ENCODE measurements at places on chromosomes 2 and 18.

DNA sequence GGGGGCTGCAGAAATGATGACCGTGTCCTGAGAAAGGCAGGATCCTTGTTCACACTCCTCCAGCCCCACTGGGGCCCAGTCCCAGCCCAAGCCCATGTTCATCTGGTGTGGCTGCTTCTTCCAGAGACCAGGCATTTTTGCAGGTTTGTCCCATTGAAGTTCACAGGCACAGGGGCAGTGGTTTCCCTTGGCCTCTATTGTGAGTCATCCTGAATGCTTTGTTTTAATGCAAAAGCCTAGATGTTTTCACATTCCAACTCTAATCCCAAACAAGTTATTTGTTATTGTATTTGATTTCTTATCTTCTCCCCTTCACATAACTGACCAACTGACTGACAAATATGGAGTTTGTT, 426.4 kb upstream of the ID2 start:
- no peak overlapping the region for H3K4me3 ChIP-seq
- peak; percentile 41 for DNase-seq
- H3K36me3 ChIP-seq: no peaks in the 10 kb centered on the region
- H3K27ac ChIP-seq: no peak overlapping the region
- no peaks in the 10 kb centered on the region for H3K4me1 ChIP-seq

DNA sequence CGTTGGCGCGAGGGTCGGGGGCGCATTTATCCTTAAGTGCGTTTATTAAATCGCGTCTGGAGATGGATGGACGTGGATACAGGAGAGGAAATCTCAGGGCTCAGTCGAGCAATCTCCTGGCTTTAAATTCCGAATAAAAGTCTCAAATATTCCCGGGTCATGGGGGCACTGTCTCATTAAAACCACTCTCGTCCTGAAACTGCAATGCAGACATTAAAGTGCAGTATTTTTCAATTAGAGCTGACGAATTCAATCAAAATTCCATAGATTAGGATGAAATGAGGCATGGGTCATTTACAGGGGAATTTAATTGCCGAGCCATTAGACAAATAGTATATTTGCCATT, 10.7 kb upstream of the GBX2 start:
- H3K27me3 ChIP-seq: peaks cover 27% of the 10 kb centered on the region
- H3K36me3 ChIP-seq: no peaks in the 10 kb centered on the region
- peaks cover 28% of the 10 kb centered on the region for H3K4me1 ChIP-seq
- H3K27ac ChIP-seq: no peak overlapping the region
- peak; percentile 36 for DNase-seq

DNA sequence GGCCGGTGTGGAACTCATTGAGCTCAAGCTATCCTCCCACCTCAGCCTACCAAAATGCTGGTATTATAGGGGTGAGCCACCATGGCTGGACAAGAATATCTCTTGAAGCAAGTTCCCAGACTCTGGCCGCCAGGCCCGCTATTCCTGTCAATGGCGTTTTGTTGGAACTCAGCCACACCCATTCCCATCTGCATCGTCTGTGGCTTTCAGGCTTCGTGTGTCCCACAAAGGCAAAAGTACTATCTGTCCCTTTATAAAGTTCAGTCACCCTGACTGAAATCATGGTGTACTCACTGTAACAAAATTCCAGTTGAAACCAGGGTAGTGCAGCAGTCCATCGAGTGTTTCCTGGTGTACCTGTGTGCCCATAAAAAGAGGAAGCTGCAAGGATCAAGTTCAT, 96.7 kb downstream of the SH3BP4 start:
- no peak overlapping the region for H3K27ac ChIP-seq
- H3K4me1 ChIP-seq: peaks cover 34% of the 10 kb centered on the region
- no peaks in the 10 kb centered on the region for H3K27me3 ChIP-seq

- no peaks in the 10 kb centered on the region for H3K27me3 ChIP-seq
- H3K4me3 ChIP-seq: no peak overlapping the region
- no peak for DNase-seq
- no peak overlapping the region for H3K27ac ChIP-seq
- H3K36me3 ChIP-seq: no peaks in the 10 kb centered on the region
These were observed 535.1 kb downstream of the RNF144A start for GRCh38 chr2:7452110-7452876.

- H3K36me3 ChIP-seq: no peaks in the 10 kb centered on the region
- no peaks in the 10 kb centered on the region for H3K27me3 ChIP-seq
- no peak overlapping the region for H3K4me3 ChIP-seq
- H3K27ac ChIP-seq: no peak overlapping the region
These were observed 54.9 kb upstream of the ITPRID2 start for GRCh38 chr2:181836583-181836982.

GRCh38 chr2:236531996-236532395, 37.6 kb upstream of the ACKR3 start:
- no peak overlapping the region for H3K27ac ChIP-seq
- H3K4me3 ChIP-seq: no peak overlapping the region
- H3K36me3 ChIP-seq: no peaks in the 10 kb centered on the region
- H3K27me3 ChIP-seq: no peaks in the 10 kb centered on the region

DNA sequence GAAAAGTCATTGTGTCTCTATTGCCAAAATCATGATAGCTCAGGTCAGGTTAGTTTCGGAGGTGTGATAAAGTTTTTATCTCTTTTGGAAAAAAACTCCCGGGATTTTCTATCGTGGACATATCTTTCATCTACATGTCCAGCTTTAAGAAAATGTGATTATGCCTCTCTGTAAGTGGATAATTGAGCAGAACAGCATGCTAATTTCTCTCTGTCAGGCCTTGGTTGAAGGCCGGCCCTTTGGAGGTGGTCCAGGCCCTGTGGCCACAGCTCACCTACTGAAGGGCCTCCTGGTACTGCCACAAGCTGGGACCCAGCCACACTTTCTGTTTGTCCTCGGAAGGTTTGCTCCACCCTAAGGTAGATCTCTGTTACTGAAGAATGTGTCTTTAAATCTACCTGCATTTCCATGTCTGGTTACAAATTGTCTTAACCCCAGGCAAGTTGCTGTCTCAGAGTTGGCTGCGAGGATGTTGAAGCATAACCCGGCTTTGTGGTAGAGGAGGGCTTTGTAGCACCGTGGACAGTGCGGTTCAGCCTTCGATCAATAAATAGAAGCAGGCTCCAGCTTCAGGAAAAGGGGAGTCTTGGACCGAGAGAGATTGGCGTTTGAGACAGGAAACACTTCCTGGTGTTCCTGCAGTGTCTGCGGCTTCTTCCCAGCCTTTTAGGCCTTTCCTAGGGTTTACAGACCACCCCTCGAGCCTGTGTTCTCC, 25.5 kb downstream of the TCF7L1 start:
- DNase-seq: no peak
- H3K4me3 ChIP-seq: no peak overlapping the region
- no peaks in the 10 kb centered on the region for H3K27me3 ChIP-seq
- H3K27ac ChIP-seq: no peak overlapping the region
- peaks cover 26% of the 10 kb centered on the region for H3K4me1 ChIP-seq
- no peaks in the 10 kb centered on the region for H3K36me3 ChIP-seq

DNA sequence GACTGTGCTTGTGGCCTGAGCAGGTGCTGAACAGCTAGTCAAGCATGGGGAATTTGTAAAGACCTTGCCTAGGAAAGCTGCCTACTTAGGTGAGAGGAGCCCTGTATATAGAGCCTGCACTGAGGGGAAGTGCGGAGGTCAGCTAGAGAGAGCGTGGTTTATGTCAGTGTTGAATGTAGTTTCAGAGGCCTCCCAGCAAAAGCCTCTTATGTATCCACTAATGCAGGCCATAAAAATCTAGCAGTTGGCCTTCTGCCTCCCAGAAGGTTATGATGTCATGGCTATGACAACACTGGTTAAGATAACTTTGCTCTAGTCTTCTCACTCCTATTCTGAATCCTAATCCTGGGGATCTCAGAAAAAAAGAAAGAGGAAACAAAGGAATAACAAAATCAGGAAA, 88.9 kb downstream of the ASXL3 start:
- no peak overlapping the region for H3K27ac ChIP-seq
- no peak overlapping the region for H3K4me3 ChIP-seq
- no peak for DNase-seq
- no peaks in the 10 kb centered on the region for H3K4me1 ChIP-seq

GRCh38 chr2:109382951-109383350, 230.8 kb downstream of the SEPTIN10 start:
- H3K4me1 ChIP-seq: peaks cover 8% of the 10 kb centered on the region
- no peak overlapping the region for H3K27ac ChIP-seq
- no peak overlapping the region for H3K4me3 ChIP-seq

DNA sequence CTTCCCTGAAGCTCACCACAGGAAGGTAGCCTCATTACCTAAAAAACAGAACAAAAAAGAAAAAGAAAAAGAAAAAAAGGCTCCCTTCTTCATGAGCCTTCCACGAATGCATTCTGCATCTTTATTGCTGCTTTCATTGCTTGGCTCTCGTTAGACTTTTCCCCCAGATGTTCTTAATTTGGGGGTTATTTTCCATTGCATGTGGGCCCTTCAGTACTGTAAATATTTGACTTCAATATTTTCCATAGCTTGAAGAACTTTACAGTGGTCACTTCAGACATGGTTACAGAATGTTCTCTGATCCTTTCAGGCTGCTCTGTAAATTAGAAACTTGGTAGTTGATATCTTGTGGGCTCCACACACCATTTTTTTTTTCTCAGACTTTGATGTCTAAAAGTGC, 65.6 kb upstream of the COPS8 start:
- H3K4me3 ChIP-seq: no peak overlapping the region
- DNase-seq: no peak
- no peak overlapping the region for H3K27ac ChIP-seq
- H3K4me1 ChIP-seq: no peaks in the 10 kb centered on the region

DNA sequence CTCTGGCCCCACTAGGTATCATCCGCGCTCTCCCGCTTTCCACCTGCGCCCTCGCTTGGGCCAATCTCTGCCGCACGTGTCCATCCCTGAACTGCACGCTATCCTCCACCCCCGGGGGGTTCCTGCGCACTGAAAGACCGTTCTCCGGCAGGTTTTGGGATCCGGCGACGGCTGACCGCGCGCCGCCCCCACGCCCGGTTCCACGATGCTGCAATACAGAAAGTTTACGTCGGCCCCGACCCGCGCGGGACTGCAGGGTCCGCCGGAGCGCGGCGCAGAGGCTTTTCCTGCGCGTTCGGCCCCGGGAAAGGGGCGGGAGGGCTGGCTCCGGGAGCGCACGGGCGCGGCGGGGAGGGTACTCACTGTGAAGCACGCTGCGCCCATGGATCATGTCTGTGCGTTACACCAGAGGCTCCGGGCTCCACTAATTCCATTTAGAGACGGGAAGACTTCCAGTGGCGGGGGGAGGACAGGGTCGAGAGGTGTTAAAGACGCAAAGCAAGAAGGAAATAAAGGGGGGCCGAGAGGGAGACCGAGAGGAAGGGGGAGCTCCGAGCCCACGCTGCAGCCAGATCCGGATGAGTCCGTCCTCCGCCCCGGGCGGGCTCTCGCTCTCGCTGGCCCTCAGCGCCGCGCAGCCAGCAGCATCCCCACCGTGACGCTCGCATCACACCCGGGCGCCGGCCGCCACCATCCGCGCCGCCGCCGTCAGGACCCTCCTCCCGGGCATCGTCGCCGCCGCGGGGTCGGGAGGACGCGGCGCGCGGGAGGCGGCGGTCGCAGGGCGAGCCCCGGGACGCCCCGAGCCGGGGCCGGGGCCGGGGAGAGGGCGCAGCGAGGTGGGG, 664 bp downstream of the NETO1 start:
- H3K4me3 ChIP-seq: no peak overlapping the region
- H3K36me3 ChIP-seq: no peaks in the 10 kb centered on the region
- no peak overlapping the region for H3K27ac ChIP-seq
- H3K4me1 ChIP-seq: no peaks in the 10 kb centered on the region
- no peak for DNase-seq

GRCh38 chr2:157509744-157510143, 65.9 kb upstream of the CYTIP start:
- no peaks in the 10 kb centered on the region for H3K36me3 ChIP-seq
- H3K27ac ChIP-seq: no peak overlapping the region
- DNase-seq: no peak
- H3K27me3 ChIP-seq: peaks cover 10% of the 10 kb centered on the region
- no peak overlapping the region for H3K4me3 ChIP-seq

- no peak for DNase-seq
- no peaks in the 10 kb centered on the region for H3K36me3 ChIP-seq
- H3K4me1 ChIP-seq: no peaks in the 10 kb centered on the region
- peaks cover 2% of the 10 kb centered on the region for H3K27me3 ChIP-seq
These were observed 35.9 kb upstream of the TBC1D8 start for GRCh38 chr2:101187131-101187530.

- DNase-seq: no peak
- no peaks in the 10 kb centered on the region for H3K36me3 ChIP-seq
These were observed 385.3 kb downstream of the IRS1 start for GRCh38 chr2:226414335-226414734.

- H3K4me1 ChIP-seq: peaks cover 10% of the 10 kb centered on the region
- H3K27ac ChIP-seq: no peak overlapping the region
- H3K27me3 ChIP-seq: no peaks in the 10 kb centered on the region
These were observed 115.1 kb upstream of the PPP1CB start for GRCh38 chr2:28636491-28636890.

DNA sequence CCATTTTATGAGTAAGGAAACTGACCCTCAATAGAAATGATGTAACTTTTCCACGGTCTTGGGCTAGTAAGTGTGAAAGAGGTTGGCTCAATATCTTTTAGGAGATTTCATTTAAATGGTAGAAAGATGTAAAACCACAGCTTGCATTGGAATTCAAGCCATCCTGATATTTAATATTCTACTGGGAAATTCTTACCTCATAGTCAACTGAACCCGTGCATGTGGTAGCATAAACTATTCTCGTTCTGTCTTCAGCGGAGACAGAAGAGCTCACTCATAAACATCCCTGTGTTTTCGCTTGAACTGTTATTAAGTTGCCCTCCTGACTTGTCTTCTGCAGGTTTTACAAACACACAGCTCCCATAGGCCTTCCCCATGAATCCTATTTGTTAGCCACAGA, 8.5 kb upstream of the SPATS2L start:
- no peak overlapping the region for H3K4me3 ChIP-seq
- H3K36me3 ChIP-seq: no peaks in the 10 kb centered on the region
- no peak overlapping the region for H3K27ac ChIP-seq
- no peaks in the 10 kb centered on the region for H3K27me3 ChIP-seq
- peaks cover 22% of the 10 kb centered on the region for H3K4me1 ChIP-seq
- DNase-seq: no peak

- no peaks in the 10 kb centered on the region for H3K27me3 ChIP-seq
- no peak overlapping the region for H3K27ac ChIP-seq
- no peaks in the 10 kb centered on the region for H3K4me1 ChIP-seq
- no peak for DNase-seq
- H3K4me3 ChIP-seq: no peak overlapping the region
- no peaks in the 10 kb centered on the region for H3K36me3 ChIP-seq
These were observed 1822.6 kb downstream of the SUCLG1 start for GRCh38 chr2:82636402-82637020.

- H3K27ac ChIP-seq: peak overlapping the region; percentile 71
- no peaks in the 10 kb centered on the region for H3K27me3 ChIP-seq
- peaks cover 36% of the 10 kb centered on the region for H3K4me1 ChIP-seq
- DNase-seq: peak; percentile 57
- H3K4me3 ChIP-seq: peak overlapping the region; percentile 69
- no peaks in the 10 kb centered on the region for H3K36me3 ChIP-seq
These were observed 49.5 kb downstream of the PTPRM start for GRCh38 chr18:7616661-7617060.

- no peak overlapping the region for H3K4me3 ChIP-seq
- no peak for DNase-seq
- H3K36me3 ChIP-seq: peaks cover 42% of the 10 kb centered on the region
- H3K27me3 ChIP-seq: no peaks in the 10 kb centered on the region
- peaks cover 29% of the 10 kb centered on the region for H3K4me1 ChIP-seq
- H3K27ac ChIP-seq: no peak overlapping the region
These were observed 7.8 kb downstream of the TMEM87B start for GRCh38 chr2:112062894-112063293.

Data from GM23248 (cell line).